ENCODE measurements at places on chromosomes 7 and 10. TPM values are rescaled to one million over a fixed set of nuclear protein-coding genes. Genes with fewer than 3 reads are reported as not detected.

The NUDT13 gene
- 3.0 TPM for polyA plus RNA-seq

The FGFR2 gene
- polyA plus RNA-seq = 1.6 TPM

The SRRT gene
- polyA plus RNA-seq = 111 TPM

DNA sequence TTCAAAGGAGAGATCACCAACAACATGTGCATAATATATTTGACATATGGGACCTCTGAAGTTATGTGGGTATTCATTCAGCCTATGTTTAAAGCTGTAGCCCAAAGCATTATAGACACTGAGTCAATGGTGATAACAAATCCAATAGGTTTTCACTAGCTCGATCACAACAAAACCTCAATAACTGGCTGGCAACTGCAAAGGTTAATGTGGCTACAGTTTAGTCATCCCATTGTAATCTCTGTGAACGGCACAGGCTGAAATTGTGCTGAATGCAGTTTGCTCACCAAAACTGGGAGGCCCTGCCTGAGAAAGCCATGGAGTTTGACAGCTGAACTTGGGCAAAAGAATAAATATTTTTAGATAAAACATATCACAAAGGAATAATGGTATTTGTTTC, 152.4 kb upstream of the ADO start:
- DNase-seq = no peak

GRCh38 chr10:33419311-33419710, 84.8 kb upstream of the NRP1 start:
- DNase-seq = no peak

DNA sequence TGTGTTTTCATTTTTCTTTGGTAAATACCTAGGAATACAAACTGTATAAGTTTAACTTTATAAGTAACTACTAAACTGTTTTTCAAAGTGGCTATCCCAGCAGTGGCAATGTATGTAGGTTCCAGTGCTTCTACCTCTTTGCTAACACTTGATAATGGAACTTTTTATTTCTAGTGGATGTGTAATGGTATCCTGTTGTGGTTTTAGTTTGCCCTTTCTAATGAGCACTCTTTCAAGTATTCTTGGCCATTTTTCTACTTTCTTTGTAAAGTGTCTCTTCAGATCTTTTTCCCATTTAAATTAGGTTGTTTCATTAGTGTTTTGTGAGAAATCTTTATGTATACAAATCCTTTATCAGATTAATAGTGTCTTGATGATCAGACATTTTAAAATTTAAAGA, 4.6 kb downstream of the KIF20B start:
- no peak for DNase-seq

- DNase-seq = no peak
These were observed 80.9 kb upstream of the APBB1IP start for GRCh38 chr10:26357203-26357602.

DNA sequence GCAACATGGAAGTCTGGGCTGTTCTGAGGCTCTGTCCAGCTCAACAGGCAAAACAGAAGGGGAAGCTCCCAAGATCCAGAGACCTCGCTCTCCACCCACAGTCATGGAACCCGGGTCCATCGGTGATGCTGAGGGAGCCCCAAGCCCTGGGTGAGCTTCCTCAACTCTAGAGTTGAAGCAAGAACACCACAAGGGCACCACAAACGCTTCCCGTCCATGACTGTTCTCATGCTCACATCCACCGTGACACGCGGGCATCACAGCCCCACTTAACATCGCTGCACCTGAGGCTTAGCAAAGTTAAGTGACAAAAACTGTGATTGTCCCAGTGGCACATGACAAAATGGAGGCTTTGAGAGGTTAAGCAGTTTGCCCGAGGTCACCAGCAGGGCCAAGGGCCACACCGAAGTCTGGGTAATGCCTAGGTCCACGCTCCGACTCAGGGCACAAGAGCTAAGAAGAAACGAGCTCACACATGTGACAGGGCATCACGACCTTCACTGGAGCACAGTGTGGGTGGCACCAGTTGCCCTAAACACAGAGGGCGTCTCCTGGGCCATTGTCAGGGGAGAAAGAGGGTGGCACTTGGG, 110.6 kb downstream of the OAT start:
- no peak for DNase-seq
